Head of caudate nucleus (tissue), 42 donors: ENCODE measurements at places on chromosomes 3 and 15.

GRCh38 chr3:12117473-12117872 is 41.2 kb downstream of the TIMP4 start:
- DNase-seq, result no peak

DNA sequence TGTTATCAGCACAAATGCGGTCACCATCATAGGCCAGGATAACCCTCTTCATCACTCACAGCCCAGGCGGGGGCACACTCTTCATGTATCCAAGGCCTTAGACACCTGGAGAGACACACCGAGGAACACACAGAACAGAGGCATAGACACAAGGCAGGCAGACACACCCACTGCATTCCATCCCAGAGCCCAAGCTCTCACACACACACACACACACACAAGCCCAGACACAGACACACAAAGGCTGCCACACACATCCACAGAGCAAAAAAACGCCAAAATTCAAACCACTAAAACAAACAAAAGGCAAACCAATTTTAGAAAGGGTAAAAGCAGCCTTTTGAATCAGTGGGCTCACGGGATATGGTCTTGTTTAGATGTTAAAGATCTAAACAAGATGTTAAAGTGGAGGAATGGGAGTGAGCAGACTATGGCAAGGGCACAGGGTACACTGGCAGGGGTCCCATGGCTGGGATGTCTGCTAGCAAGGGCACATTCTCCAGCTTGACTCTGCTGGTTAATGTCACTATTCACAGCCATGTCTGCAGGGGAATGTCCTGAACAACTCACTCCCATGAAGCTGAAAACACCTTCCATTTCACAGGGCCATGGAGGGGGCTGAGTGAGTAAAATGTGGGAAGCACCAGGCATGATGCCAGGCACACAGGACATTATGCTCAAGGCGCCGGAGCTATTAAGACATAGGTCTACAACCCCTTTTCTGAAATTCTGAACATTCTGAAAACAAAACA is 14.9 kb upstream of the CRABP1 start:
- DNase-seq, result no peak

DNA sequence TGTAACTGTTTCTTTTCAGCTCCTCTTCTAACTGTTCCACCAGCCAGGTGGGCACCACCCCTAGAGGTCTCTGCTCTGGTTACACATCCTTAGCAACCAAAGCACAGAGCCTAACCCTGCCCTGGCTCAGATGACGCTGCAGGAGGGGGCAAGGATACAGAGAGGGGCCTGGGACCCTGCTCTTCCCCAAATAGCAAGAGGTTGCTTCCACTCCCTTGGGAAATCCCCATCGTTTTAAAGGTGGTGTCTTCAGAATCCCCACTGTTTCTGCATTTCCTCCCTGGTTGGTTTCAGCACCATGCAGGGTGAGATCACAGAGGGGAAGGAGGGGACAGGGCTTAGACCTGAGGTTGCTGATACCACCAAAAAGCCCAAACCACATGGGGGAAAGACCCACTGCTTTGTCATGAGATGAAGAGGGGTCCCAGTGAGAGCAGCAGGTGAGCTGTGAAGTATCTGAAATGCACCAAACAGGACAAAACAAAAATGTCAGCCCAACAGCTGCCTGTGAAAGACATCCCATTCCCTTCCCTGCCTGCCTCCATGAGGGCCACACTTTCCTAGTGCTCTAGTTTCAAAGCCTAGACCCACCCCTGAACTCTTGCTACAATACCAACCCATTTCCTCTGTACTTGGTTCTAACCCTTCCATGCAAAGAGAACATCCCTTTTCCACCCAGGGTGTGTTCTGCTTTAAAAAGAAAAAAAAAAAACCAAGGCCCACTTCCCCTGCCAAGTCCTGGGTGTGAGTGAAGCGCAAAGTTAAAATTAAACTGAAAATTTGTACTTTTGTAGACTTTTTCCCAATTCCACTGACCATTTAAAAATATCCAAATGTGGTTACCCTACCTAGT is 29.0 kb downstream of the ANP32A start:
- no peak for DNase-seq

DNA sequence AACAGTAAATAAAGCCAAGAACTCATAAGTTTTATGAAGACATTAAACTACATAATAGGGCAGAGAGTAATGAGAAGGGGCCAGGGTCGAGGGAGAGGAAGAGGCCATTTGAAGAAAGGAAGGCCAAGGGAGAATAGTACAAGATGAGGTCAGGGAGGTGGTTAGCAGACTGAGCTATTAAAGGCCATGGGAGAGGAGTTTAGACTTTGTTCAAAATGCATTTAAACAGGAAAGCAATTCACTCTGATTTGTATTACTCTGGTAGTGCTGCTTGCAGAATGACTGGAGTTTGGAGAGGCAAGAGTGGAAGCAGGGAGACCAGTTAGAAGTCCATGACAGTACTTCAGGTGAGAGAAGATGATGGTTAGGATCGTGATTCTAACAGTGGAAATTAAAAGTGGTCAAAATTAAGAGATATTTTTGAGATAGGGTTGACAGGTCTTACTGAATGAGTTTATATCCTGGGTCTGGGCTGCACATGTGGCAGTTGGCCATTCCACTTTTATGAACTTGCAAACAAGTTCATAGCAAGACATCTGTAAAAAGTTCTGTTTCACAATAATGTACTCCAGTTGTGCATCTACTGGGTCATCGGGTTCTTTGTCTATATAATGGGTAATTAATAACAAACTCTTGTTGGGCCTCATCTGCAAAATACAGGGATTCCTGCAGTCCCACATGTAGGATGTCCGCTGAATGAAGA is 16.3 kb downstream of the PPP2R3A start:
- DNase-seq, result no peak

- DNase-seq, result peak; percentile 35
Measured at GRCh38 chr15:101168463-101168824, 83.4 kb downstream of the CHSY1 start.

- no peak for DNase-seq
Measured at GRCh38 chr3:115660646-115661337, 37.5 kb downstream of the GAP43 start.

DNA sequence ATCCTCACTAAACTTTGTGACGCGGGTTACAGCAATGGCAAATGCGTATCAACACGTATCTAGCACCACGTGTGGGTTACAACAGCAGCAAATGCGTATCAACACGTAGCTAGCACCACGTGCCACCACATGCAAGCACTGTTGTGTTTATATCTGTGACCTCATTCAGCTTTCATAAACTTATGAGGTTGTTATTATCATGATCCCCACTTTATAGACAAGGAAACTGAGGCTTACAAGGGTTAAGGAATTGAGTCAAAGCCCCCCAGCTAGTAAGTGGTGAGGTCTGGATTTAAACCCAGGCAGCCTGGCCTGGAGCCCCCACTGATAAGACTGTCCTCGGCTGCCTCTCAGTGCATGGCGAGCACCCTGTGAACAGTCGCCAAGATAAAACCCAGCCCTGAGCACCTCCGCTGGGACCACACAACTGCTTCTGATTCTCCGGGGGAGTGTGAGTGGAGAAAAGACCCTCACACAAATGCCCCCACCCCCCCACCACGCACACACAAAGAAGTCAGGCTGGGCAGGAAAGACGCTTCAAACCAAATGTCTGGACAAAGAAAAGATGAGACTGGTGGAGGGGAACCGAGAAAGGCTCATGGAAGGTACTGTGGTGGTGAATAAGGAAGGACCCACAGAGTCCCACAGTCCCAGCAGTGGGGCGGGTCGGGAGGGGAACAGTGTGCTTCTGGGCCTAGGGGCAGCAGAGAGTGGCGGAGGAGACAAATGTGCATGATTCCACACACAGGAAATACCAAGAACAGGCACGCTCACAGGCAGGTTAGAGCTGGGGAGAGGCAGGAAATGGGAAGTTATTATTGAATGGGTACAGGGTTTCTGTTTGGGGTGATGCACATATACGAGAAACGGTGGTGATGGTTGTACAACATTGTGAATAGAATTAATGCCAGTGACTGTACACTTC is 173.4 kb downstream of the XXYLT1 start:
- DNase-seq, result no peak

- DNase-seq, result no peak
Measured at GRCh38 chr3:47705391-47705790, 76.3 kb downstream of the SMARCC1 start.

DNA sequence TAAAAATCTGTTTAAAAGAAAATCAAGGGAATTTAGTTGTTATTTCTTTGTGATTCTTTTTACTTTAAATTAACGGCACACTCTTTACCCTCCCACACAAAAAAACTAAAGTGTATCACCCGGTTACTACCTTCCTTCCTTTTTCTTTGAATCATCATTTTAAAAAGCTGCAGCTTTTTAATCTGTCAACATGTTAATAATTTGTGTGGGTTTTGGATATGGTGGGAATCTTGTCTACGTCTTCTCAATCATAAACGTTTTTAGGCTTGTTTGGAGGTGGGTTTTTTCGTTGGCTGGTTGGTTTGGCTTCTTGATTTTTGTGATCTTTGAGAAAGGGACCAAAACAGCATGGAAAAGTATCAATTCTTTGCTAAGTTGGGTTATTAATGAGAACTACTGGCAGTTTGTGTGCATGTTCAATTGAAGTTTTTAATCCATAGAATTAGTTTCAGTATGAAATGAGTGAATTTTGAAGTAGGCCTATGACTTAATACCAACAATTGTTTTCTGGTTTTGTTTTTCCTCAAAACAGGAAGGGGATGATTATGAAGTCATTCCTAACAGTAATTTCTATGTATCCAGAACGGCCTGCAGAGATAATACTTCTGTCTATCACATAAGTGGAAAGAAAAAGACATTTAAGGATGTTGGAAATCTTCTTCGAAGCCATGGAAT is 4.5 kb downstream of the SMC4 start:
- DNase-seq, result no peak

DNA sequence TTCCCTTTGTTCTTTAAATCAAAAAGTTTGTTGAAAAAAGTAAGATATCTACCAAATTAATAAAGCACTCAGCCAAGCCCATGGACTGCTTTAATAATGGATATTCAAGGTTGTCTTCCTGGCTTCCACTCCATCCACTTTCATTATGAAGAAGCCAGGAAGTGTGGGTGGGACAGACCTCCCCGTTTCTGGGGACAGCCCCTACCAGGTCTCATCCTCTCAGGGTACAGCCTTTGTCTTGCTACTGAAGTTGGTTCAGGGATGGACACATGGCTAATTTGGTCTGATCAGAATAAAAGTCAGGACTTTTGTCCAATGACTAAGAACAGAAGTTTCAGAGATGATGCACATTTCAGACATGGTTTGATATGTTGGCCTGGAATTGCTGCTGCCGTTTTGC is 32.6 kb downstream of the CCNB2 start:
- DNase-seq, result no peak

GRCh38 chr15:69713726-69714559 is 261.3 kb downstream of the RPLP1 start:
- no peak for DNase-seq

DNA sequence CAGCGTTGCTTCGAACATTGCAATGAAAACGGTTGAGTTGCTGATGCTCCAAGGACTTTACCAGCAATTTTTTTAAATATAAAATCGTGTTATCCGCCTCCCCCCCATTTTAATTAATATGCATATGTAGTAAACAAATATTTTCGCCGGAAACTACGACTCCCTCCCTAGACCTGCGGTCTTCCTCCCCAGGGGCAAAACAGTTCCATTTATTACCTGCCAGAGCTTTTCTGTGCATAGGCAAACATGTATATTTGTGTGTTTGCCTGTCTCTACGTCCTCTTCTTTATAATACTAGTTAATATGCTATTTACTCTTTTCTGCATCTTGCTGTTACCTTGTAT is 593 bp upstream of the RSL24D1 start:
- no peak for DNase-seq

DNA sequence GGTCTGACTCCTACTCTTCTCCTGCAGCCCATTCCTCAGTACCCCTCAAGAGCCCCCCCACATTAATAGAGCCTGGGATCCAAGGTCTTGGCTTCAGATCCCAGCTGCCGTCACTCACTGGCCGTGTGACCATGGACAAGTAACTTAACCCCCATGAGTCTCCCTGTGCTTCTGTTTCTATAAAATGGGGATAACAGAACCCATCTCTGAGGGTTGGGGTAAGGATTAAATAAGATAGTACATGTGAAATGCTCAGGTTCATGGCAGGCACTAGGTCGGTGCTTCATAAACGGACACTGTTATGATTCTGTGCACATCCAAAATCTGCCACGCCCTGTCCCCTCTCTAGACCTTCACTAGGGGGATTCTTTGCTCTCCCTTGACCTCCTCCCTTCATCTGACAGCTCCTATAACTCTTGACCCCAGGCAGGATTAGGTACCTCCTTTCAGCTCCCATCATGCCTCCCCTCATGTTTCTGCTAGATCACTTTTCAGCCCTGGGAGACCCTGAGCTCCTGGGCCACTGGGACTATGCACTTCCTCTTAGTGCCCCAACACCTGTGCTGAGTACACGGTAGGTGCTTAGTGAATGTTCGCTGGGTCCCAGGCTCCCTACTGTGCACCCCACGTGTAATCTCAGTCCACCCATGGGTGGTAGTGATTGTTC is 1.5 kb downstream of the CAND2 start:
- no peak for DNase-seq

GRCh38 chr15:93019971-93020370 is 69.0 kb downstream of the RGMA start:
- no peak for DNase-seq

DNA sequence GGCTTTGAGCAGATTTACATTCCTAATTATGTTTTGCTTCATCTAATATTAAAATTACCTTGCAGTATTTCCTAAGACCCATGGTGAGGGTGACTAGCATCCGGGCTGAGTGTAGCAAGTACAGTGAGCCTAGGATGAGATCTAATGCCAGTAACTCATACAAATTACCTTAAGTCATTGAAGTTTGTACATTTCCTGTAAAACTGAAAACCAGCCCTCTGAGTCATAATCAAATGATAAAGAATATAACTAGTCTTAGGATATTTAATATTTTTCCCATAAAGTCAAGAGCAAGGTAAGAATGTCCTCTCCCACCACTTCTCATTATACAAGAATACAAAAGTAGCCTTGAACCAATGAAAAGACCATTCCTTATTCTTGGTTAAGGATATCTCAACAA is 54.8 kb upstream of the CHRM5 start:
- no peak for DNase-seq

DNA sequence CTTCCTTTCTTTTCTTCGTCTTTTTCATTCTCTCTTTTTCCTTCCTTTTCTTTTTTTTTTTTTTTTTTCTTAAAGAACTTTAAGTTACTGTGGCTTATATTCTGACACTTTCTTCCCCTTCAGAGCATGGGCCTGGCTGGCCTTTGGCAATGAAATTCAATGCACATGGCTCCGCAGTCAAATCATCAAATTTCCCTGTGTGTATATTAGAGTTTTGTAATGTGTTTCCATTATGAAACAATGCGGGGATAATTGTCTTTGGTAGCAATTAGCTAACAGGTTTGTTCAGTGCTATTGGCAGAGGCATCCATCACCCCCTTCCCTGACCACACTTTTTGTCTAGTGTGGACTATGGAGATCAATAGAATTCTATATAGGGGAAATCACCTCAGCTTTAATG is 80.5 kb downstream of the CDIN1 start:
- DNase-seq, result no peak

DNA sequence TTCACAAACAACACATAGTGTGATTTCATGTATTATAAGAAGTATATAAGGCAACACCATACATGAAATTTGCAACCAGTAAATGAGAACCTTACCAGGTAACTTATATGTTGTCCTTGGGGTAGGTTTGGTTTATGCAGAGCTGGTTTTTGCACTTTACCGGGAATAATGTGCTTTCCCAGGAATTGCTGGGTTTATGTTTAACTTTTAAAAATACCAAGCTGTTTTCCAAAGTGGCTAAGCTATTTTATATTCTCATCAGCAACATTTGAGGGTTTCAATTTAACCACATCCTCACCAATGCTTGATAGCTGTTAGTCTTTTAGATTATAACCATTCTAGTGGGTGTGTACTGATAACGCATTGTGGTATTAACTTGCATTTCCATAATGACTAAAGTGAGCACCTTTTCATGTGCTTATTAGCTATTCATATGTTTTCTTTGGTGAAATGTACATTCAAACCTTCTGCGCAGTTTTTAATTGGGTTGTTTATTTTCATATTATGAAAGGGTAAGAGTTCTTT is 71.6 kb downstream of the KY start:
- DNase-seq, result no peak
